ENCODE measurements at places on chromosomes 1 and 21.

- DNase-seq = no peak
Measured at GRCh38 chr1:172556461-172556860, 23.5 kb downstream of the SUCO start.

DNA sequence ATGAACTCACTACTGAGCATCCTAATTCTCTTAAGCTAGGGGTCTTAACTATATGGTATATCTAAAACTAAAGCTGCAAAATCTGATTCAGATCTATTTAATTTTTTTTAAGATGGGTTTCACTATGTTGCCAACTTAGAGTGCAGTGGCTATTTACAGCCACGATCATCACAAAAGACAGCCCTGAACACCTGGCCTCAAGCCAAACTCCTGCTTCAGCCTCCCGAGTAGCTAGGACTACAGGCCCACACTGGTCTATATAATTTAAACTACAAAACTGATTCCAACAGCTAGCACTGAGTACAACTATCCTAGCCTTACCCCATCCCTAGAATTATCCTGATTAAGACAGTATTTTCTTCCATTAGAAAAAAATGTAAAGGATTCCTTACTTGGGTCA lies 37.1 kb downstream of the EIF4G3 start:
- no peak for DNase-seq

DNA sequence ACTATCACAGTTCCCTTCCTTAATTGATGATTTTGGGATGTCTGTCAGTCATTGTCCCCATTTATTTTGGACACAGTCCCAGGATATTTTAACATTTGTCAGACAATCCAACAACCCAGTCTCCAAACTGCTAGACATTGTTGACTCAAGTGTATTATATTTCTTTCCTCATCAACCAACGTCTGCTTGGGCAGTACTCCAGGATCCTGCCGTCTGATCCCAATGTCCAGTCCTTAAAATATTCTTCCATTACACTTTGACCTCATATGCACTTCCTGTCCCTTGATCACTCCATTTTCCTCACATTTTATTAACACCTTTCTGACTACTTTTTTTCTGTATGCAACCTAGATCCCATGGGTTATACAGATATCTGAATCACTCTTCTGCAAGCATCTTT lies 39.8 kb upstream of the KIAA0040 start:
- no peak for DNase-seq

GRCh38 chr1:50661626-50662025 lies 238.4 kb upstream of the DMRTA2 start:
- DNase-seq = no peak

- no peak for DNase-seq
Measured at GRCh38 chr1:233627823-233628222, 13.9 kb downstream of the KCNK1 start.

- no peak for DNase-seq
Measured at GRCh38 chr21:29386803-29387202, 88.1 kb downstream of the BACH1 start.

DNA sequence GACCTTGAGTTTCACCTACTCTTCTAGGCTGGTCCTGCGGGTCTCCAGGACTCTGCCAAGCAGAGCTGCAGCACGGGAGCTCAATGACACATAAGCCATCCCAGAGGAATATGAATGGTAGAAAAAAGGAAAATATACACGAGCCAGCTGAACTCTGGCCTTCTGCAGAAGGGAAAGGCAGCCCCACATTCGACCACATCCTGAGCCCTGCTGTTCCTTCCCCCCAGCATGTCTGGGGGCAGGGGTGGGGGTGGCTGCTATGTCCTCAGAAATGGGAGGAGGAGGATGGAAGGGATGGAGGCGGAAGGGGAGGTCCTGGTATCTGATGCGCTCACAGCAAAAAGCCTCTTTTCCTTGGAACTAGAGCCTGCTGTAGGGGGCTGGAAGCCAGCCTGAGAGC lies 12.1 kb upstream of the KDF1 start:
- DNase-seq = no peak

DNA sequence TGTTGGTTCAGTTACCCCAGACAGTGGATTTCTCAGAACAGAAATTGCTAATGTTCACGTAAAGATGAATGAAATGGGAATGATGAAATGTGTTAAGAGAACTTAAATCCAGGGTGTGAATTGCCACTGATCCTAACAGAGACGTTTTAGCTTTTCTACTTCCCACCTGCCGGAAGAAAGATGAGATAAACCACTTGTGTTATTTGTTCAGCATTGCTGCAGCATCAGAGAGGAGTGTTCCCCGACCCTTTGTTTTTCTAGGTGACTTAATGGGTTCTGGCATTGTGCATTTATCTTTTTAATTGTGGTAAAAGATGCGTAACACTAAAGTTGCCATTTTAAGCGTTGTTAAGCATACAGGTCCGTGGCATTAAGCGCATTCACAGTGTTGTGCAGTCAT lies 122.3 kb downstream of the GALNT2 start:
- DNase-seq = no peak

DNA sequence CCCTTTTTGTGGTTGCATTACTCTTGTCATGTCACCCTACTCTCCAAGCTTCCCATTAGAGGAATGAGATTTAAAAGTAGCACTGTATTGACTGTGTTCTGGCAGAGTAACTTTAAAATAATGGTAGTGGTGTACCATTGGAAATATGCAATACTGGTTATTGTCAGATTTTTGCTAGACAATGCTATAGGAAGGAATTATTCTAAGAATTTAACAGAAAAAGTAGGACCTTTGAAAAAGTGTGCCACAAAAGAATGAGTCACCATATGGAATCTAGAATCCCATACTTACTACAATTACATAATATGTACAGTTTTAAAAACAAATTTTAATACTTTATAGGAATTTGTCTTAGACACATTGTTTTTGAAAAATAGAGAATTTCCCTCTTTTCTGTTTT lies 13.8 kb downstream of the MIER1 start:
- no peak for DNase-seq

- DNase-seq = no peak
Measured at GRCh38 chr1:210587566-210587965, 258.9 kb downstream of the HHAT start.
